Heart right ventricle (tissue), 16 donors: ENCODE measurements at places on chromosomes 2 and 18. TPM values are rescaled to one million over a fixed set of nuclear protein-coding genes. Genes with fewer than 3 reads are reported as not detected.

The CLASP1 gene
- 10.1 TPM for polyA plus RNA-seq

GRCh38 chr2:101232770-101233169, 19.9 kb upstream of the CNOT11 start:
- no peak for DNase-seq

The KDM3A gene
- 29.7 TPM for polyA plus RNA-seq

DNA sequence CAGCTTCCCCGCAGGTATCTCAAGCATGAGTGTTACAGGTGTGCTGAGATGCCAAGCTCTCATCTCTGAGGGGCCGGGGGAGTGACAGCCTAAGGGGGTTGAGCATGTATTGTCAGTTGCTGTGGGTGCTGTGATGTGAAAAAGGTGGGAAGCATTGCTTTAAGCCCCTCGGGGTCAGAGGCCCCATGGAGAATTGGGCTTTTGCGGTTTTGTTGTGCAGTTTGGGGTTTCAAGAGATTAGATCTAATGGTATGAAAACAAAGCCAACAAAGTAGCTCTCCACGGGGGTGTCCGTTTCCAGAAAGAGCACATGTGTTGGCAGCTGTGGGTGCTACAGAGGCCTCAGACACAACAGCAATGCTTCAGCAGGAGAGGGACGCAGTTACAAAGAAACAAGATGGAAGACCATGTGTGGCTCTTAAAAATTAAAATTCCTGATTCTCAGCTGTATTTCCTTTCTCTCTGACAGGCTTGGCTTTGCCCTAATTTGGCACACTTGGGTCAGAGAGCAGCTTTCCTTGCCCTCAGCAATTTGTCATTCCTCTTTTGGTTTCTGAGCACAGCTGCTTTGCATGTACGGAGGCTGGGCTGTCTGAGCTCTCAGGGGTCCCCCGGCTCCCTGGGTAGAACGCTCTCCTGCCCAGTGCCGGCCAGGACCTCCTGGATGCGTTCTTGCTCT, 69.9 kb downstream of the TMEM247 start:
- DNase-seq, result no peak

The HOXD12 gene
- not detected for polyA plus RNA-seq

The PDE1A gene
- 3.6 TPM for polyA plus RNA-seq

DNA sequence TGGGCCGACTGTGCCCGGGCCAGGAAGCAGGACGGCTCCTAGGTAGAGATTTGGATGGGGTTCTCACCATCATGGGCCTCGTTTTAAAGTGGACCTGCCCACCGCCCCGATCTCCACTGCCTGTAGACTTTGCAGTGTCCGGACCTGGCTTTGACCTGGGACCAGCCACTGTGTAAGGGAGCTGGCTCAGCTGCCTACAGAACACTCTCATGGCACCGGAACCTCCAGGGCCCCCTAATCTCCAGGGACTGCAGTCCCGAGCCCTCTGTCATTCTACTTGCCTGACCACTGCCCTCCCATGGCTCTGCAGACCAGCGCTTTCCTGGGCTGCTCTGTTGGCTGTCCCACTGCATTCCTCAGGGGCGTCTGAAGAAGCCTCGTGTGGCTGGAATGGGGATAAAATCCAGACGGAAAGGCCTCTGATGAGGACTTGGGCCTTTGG, 120.8 kb downstream of the GLI2 start:
- DNase-seq, result no peak

The ZNF521 gene
- polyA plus RNA-seq, result 3.3 TPM

DNA sequence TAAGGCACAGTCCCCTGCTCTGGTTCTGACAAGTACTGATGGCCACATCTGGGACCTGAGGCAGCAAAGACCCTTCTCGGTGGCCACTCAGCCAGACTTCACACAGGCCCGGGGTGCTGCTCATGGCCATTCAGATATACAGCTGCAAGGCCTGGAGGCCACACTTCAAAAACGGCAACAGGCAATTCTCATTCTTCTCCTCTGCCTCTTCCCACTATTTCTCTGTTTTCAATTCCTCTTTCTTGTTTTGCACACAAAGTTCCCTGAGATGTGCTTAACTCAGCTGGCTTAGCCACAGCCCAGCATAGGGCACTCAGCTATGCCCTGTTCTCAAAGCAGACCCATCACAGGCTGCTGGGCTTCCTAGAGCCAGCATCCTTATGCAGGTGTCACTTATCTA, 29.9 kb downstream of the PTPN18 start:
- no peak for DNase-seq

DNA sequence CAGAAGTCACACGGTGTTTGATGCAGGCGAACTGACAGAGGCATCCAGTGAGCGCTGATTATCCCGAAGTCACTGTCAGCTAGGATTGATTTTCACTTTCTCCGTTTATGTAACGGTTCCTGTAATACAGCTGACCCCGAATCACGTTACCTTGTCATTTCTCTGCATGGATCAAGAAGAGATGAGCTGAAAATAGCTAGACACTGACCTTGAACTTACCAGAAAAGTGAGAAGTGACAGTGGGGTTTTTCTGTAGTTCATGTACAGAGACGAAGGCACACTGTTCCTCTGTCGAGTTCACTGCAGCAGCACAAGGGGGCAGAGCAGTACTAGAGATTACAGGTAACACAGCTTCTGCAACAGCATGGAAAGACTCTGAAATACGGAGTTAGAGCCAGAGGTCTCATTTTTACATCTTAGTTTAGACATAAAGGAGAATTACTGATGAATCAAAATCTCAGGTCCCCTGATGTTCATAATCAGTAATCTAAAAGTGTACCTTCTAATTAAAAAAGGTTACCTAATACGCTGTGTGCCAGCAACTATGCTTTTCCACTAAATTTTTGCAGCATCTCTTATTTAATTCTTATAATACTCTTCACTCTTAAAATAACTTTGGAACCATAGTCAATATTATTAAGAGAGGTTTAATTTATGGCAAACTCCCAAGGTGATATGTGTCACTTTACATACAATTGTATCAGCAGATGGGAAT, 33.1 kb downstream of the ARHGAP15 start:
- DNase-seq, result peak; percentile 6

GRCh38 chr2:203983064-203983715, 46.6 kb downstream of the ICOS start:
- no peak for DNase-seq

DNA sequence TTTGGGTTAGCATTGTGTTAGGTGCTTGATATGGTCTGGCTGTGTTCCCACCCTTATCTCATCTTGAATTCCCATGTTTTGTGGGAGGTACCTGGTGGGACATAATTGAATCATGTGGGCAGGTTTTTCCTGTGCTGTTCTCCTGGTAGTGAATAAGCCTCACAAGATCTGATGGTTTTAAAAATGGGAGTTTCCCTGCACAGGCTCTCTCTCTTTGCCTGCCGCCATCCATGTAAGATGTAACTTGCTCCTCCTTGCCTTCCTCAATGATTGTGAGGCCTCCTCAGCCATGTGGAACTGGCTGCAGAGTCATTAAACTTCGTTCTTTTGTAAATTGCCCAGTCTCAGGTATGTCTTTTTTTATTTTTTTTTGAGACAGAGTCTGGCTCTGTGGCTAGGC, 2.8 kb downstream of the MSH2 start:
- DNase-seq, result no peak

The RPIA gene
- 15.1 TPM for polyA plus RNA-seq
